ENCODE measurements at places on chromosomes 11 and 22. TPM values are rescaled to one million over a fixed set of nuclear protein-coding genes. Genes with fewer than 3 reads are reported as not detected.

RIMBP3B gene
- 0.41 TPM for total RNA-seq

SMTNL1 gene
- total RNA-seq: not detected

LUZP2 gene
- total RNA-seq: not detected

PLAAT3 gene
- total RNA-seq: 1.8 TPM

HTR3A gene
- not detected for total RNA-seq

OR10D3 gene
- total RNA-seq: not detected

NKAPD1 gene
- total RNA-seq: 23.7 TPM

MYEOV gene
- not detected for total RNA-seq

PATE4 gene
- not detected for total RNA-seq

GANAB gene
- total RNA-seq: 208 TPM

OR52H1 gene
- not detected for total RNA-seq

YAP1 gene
- 0.21 TPM for total RNA-seq

RTN3 gene
- 43.0 TPM for total RNA-seq

LMO2 gene
- not detected for total RNA-seq

BIRC3 gene
- total RNA-seq: 109 TPM

POTEH gene
- total RNA-seq: not detected

FUT4 gene
- total RNA-seq: 4.9 TPM

LYVE1 gene
- not detected for total RNA-seq

APOL4 gene
- total RNA-seq: 0.16 TPM

RASD2 gene
- 0.09 TPM for total RNA-seq

ELFN2 gene
- 0.25 TPM for total RNA-seq

OR5L2 gene
- not detected for total RNA-seq

MIOX gene
- total RNA-seq: 0.32 TPM

APOA5 gene
- not detected for total RNA-seq

P2RY6 gene
- not detected for total RNA-seq

RDX gene
- 61.7 TPM for total RNA-seq

TREH gene
- not detected for total RNA-seq

KCTD14 gene
- 0.14 TPM for total RNA-seq

FOLR1 gene
- total RNA-seq: not detected

APOBEC3G gene
- 47.4 TPM for total RNA-seq

ANO9 gene
- total RNA-seq: 31.7 TPM

Measured in activated CD4-positive, alpha-beta T cell treated with anti-CD3 and anti-CD28 coated beads for 36 hours (primary cell).